ENCODE measurements at places on chromosomes 5 and 9.

GRCh38 chr5:21058289-21058688 lies 1070.3 kb upstream of the CDH18 start:
- no peak for DNase-seq

DNA sequence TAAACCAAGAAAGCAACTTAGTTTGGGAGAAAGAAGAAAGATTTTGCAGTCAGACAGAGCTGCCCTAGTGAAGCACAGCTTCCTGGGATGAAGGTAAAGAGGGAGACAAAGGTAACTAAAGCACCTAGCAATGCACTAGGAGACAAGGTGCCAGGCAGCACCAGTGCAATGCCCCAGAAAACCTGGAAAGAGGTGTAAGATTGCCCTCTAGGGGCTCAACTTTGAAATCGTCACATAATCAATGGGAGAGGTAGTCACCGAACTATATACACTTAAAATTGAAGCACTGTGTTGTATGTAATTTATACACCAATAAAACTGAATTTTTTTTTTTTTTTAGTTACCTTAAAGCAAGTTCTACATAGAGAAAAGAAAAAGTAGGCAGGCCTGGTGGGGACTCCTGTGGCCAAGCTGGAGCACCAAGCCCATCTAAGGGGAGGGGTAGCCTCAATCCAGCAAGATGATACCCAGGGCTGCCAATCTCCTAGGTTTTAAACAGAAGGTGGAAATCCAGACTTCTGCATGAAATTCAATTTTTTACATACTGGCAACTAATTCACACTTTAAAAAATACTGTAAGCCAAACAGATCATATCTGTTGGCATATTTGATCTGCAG lies 48.2 kb downstream of the CDK5RAP2 start:
- DNase-seq = no peak

DNA sequence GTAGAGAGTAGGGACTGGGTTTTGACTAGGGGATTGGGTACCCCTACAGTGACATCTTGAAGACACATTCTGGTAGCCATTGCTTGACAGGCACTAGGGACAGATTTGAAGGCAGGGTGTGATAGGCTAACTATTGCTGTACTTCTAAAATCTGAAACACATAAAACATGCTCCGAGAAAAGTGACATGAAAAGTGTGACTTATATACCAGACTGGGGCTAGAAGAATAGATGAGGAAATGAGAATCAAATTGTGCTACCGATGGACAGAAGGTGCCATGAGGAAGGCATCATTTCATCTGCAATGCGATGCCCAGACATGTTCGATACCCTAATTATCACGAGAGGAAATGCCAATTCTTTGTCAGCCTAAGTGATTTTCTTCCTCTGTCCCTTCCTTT lies 475.8 kb downstream of the SPOCK1 start:
- DNase-seq = no peak

- no peak for DNase-seq
Measured at GRCh38 chr9:115114546-115114945, 3.4 kb downstream of the TNC start.

DNA sequence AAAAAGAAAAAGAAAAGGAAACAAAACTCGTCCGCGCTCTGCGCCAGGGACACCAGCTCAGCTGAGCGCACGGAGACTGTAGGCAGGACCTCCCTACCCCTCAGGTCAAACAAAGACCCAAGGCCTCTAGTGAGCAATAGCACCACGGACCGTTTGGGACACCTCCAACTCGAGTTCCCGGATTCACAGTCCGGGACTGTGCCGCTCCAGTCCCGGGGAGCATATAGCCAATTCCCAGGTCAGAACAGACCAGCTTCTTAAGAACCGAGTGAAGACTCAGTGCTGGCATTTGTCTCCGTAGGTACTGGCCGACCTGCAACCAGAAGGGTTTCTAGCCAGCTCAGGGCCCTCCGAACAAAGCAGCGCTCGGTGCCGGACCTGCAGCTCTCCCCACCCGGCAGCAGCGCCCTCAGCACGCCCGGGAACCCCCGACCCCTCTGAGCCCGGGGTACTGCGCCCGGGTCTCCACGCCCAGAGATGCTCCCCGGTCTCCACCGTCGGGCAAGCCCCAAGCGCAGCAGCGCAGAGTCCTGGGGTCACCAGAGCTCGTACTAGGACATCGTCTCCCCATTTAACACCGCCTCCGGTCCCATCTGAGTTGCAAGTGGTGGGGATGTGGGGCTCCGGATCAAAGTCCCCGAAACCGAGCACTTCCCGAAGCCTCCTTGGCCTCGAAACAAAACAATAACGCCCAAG lies 591 bp downstream of the ABCA1 start:
- peak; percentile 55 for DNase-seq

DNA sequence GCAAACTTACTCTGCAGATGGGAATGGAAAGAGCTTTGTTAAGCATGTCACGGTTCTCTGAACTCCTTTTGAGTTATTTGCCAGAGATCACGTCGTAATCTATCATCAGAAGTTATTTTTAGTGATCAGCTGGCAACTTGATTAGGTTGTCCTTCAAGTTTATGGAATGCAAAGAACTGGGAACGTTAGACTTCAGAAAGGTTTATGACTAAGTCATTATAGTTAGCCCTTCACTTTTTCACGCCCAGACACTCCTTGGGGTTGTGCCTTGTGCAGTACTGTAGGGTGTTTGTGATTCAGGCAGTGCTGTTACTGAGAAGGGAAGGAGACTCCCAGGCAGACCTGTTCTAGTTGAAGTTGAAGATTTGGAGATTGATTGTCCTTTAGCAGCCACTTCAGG lies 26.8 kb upstream of the PHF2 start:
- no peak for DNase-seq

All from neuronal stem cell (in vitro differentiated cells).